ENCODE measurements at places on chromosomes 7 and 10. TPM values are rescaled to one million over a fixed set of nuclear protein-coding genes. Genes with fewer than 3 reads are reported as not detected.

Gene GJD4
- not detected for total RNA-seq

Gene BAZ1B
- 61.3 TPM for total RNA-seq

Gene SVOPL
- not detected for total RNA-seq

Gene TMEM270
- total RNA-seq: not detected

Gene SPRN
- total RNA-seq: 0.12 TPM
